ENCODE measurements at places on chromosomes 5 and 9. TPM values are rescaled to one million over a fixed set of nuclear protein-coding genes. Genes with fewer than 3 reads are reported as not detected.
A peak's percentile ranks its signal among the peaks of the same experiment; 100 is the strongest.

DNA sequence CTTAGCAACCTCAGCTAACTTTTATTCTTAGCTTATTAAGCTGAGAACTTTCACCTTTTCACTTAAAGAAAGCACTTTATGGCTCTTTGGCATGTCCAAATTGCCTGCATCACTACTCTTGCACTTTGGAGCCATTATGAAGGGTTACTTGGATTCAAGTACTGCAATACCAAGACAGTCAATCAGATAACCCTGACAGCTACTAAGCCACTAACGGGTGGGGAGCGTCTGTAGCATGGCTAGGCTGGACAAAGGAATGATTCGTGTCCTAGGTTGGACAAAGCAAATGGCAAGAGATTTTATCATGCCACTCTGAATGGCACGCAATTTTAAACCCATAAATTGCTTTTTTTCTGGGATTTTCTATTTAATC is 39.6 kb downstream of the TRPM6 start:
- no peak overlapping the region for H3K27ac ChIP-seq
- H3K36me3 ChIP-seq, result no peaks in the 10 kb centered on the region
- no peaks in the 10 kb centered on the region for H3K4me1 ChIP-seq

DNA sequence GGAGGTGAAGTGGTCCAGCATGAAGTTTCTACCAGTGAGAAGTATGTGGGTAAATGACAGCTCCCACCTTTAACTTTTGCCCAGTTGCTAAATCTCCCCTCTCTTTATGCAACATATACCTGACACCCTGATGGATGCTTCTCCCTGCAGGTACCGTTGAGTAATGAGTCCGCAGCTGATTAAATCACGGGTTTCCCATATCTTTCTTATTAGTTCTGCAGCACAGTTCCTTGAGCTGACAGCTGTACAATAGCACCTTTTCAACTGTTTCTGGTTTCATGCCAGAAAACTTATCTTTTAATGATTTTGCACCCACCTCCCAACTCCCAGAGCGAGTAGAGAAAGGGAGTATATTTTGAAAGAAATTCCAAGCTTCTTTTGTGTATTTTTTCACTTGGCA is 161.0 kb upstream of the TUT7 start:
- no peaks in the 10 kb centered on the region for H3K27me3 ChIP-seq
- H3K4me3 ChIP-seq, result no peak overlapping the region
- no peaks in the 10 kb centered on the region for H3K36me3 ChIP-seq
- no peaks in the 10 kb centered on the region for H3K4me1 ChIP-seq

GRCh38 chr9:107805201-107805600 is 315.6 kb upstream of the KLF4 start:
- H3K36me3 ChIP-seq, result no peaks in the 10 kb centered on the region
- no peak overlapping the region for H3K27ac ChIP-seq
- H3K4me1 ChIP-seq, result no peaks in the 10 kb centered on the region
- H3K27me3 ChIP-seq, result no peaks in the 10 kb centered on the region
- DNase-seq, result no peak

SHOC1 gene
- total RNA-seq, result not detected

ZNF618 gene
- total RNA-seq, result 7.0 TPM

DNA sequence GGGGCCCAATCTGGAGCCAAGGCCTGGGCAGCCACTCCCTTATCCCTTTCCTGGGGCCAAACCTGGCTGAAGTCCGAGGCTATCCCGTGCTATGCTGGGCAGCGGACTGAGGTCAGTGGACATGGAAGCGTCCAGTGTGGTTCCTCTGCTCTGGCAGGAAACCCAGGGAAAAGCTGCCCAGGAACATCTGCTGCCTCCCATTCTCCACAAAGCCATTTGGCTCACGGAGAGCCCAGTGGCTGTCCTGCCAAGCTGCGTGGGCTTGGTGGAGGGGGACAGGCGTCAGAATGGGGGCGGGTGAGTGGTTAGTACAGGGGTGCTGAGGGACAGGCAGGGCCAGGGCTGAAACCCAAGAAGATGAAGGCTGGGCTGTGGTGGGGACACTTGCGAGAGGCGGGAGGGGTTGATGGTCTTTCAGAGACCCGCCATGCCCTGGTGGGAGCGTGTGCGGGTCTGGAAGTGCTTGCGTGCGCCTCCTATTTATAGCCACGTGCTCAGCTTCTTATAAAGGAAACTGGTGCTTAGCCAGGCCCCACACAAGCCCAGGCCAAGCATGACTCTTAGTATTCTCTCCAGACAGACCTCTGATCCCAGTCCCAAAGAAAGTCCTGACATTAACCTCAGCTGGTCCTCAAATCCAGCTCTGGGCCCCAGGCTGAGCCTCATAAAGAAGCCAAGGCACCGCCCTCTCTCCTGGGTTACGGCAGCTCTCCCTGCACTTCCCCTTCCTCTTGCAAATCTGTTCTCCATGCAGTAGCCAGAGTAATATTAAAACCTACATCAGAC is 9.4 kb upstream of the SLC6A7 start:
- DNase-seq, result no peak
- no peaks in the 10 kb centered on the region for H3K27me3 ChIP-seq
- no peak overlapping the region for H3K4me3 ChIP-seq
- H3K36me3 ChIP-seq, result no peaks in the 10 kb centered on the region
- H3K4me1 ChIP-seq, result no peaks in the 10 kb centered on the region

MAMDC2 gene
- total RNA-seq, result not detected

RPL37 gene
- 36.5 TPM for total RNA-seq

GRCh38 chr9:95003689-95004410 is 277.4 kb downstream of the AOPEP start:
- H3K27ac ChIP-seq, result peak overlapping the region; percentile 95
- H3K4me1 ChIP-seq, result peaks cover 71% of the 10 kb centered on the region
- H3K4me3 ChIP-seq, result peak overlapping the region; percentile 49
- no peaks in the 10 kb centered on the region for H3K27me3 ChIP-seq

DNA sequence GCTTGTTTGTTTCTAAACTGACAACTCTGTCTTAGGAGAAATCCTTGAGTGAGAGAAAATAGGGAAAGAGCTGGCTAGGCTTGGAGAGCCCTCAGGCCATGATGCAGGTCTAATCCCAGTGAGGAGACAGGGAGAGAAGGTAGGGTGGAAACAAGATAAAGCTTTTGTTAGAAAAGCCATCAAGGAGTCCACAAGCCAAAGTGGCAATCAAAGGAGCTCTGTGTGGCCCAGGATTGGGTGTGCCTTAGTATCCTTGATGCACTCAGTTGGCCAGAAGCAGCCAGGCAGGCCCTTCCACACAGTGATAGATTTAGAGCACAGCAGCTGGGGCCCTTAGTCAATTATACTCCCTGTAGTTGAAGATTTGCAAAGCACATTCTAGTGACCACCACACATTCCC is 73.9 kb downstream of the ALDH7A1 start:
- no peaks in the 10 kb centered on the region for H3K27me3 ChIP-seq
- H3K4me1 ChIP-seq, result no peaks in the 10 kb centered on the region

- no peaks in the 10 kb centered on the region for H3K27me3 ChIP-seq
- no peaks in the 10 kb centered on the region for H3K4me1 ChIP-seq
- peak; percentile 35 for DNase-seq
- H3K4me3 ChIP-seq, result no peak overlapping the region
- H3K36me3 ChIP-seq, result no peaks in the 10 kb centered on the region
These were observed 268.2 kb upstream of the TAS2R1 start for GRCh38 chr5:9898319-9898718.
